Uterus (tissue), 4 donors: ENCODE measurements at places on chromosomes 7 and 10. TPM values are rescaled to one million over a fixed set of nuclear protein-coding genes. Genes with fewer than 3 reads are reported as not detected.

Gene GIMAP2
- 20.1 TPM for total RNA-seq

Gene PRKRIP1
- 29.4 TPM for total RNA-seq

Gene CTTNBP2
- total RNA-seq = 25.9 TPM

Gene GRB10
- total RNA-seq = 33.9 TPM

Gene AKR1C2
- 5.3 TPM for total RNA-seq

Gene CDC14C
- not detected for total RNA-seq

Gene DENND2A
- 50.7 TPM for total RNA-seq

Gene ZSWIM8
- total RNA-seq = 110 TPM

Gene TFR2
- 2.0 TPM for total RNA-seq

Gene FGFBP3
- not detected for total RNA-seq

Gene CYCS
- total RNA-seq = 32.7 TPM

Gene FFAR4
- not detected for total RNA-seq

Gene ZCWPW1
- 6.1 TPM for total RNA-seq

Gene SKIDA1
- total RNA-seq = 1.6 TPM

Gene GIMAP8
- total RNA-seq = 16.7 TPM

Gene TACR2
- 0.28 TPM for total RNA-seq

Gene TMEM236
- total RNA-seq = 1.2 TPM

Gene ACHE
- total RNA-seq = 6.7 TPM

Gene DYNC1I1
- total RNA-seq = 17.9 TPM

Gene SLC29A4
- total RNA-seq = not detected

Gene GPR15LG
- total RNA-seq = not detected

Gene MGAM2
- total RNA-seq = under 0.01 TPM

Gene WEE2
- not detected for total RNA-seq

Gene ZPBP
- not detected for total RNA-seq

Gene CPA2
- not detected for total RNA-seq

Gene AKR1E2
- 31.3 TPM for total RNA-seq

Gene SH3PXD2A
- total RNA-seq = 29.4 TPM

Gene FAM171A1
- 40.4 TPM for total RNA-seq

Gene RNF32
- not detected for total RNA-seq

Gene MYL7
- not detected for total RNA-seq

Gene HOXA4
- 0.26 TPM for total RNA-seq

Gene SLC39A12
- not detected for total RNA-seq

Gene FLNC
- total RNA-seq = 16.5 TPM

Gene SORCS1
- total RNA-seq = 0.26 TPM

Gene TUBB8
- total RNA-seq = not detected

Gene STRIP2
- total RNA-seq = 2.2 TPM

Gene ZNF117
- total RNA-seq = 12.8 TPM

Gene ABCA13
- total RNA-seq = 1.0 TPM

Gene PON3
- 10.1 TPM for total RNA-seq

Gene C10orf105
- 0.07 TPM for total RNA-seq

Gene ELFN1
- total RNA-seq = 6.7 TPM

Gene RTKN2
- 12.0 TPM for total RNA-seq

Gene LRIT1
- total RNA-seq = not detected

Gene MAP3K8
- total RNA-seq = 20.0 TPM

Gene PNLIP
- not detected for total RNA-seq

Gene AGR2
- not detected for total RNA-seq

Gene SFTPD
- not detected for total RNA-seq

Gene WDR86
- 100 TPM for total RNA-seq

Gene NUTM2A
- total RNA-seq = 1.2 TPM

Gene LIPM
- total RNA-seq = not detected

Gene CHRM2
- 5.6 TPM for total RNA-seq

Gene HGF
- total RNA-seq = 16.6 TPM

Gene TRIM50
- not detected for total RNA-seq

Gene POLD2
- total RNA-seq = 53.4 TPM

Gene TBX20
- not detected for total RNA-seq
